GM10248 (cell line): ENCODE measurements at places on chromosomes 16 and 17.

DNA sequence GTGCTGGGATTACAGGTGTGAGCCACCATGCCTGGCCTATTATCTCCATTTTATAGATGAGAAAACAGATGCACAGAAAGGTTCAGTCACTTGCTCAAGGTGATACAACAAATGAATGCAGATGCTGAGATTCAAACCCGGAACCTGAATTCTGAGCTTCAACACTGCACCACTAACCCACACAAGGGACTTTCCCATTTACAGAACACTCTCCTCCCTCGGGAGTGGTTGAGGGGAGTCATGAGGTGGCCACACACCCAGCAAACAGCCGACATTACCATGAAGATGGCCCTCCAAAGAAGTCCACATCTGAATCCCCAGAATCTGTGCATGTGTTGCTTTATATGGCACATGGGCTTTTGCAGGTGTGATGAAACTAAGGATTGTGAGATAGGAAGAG is 9.1 kb downstream of the BCL7C start:
- peak; percentile 58 for DNase-seq

DNA sequence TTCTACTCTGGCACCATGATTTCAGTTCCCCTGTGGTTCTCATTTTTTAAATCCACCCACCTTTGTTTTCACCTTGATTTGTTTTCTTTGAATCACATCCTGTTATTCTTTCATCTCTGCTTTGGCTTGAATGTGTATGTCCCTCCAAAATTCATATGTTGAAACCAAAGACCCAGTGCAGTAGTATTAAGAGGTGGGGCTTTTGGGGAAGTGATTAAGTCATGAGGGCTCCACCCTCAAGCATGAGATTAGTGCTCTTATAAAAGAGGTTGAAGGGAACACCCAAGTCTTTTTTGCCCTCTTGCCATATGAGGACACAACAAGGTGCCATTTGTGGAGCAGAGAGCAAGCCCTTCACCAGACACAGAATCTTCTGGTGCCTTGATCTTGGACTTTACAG is 382.3 kb downstream of the SLC39A11 start:
- no peak for DNase-seq

GRCh38 chr16:65658349-65658748 is 536.5 kb upstream of the CDH11 start:
- DNase-seq, result no peak

DNA sequence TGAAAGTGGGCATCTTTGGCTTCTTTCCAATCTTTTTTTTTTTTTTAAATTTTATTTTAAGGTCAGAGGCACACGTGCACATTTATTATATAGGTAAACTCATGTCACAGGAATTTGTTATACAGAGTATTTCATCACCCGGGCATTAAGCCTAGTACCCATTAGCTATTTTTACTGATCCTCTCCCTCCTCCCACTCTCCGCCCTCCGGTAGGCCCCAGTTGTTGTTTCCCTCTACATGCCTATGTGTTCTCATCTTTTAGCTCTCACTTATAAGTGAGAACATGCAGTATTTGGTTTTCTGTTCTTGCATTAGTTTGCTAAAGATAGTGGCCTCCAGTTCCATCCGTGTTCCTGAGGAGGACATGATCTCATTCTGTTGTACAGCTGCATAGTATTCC is 108.5 kb downstream of the CYB561 start:
- DNase-seq, result no peak

DNA sequence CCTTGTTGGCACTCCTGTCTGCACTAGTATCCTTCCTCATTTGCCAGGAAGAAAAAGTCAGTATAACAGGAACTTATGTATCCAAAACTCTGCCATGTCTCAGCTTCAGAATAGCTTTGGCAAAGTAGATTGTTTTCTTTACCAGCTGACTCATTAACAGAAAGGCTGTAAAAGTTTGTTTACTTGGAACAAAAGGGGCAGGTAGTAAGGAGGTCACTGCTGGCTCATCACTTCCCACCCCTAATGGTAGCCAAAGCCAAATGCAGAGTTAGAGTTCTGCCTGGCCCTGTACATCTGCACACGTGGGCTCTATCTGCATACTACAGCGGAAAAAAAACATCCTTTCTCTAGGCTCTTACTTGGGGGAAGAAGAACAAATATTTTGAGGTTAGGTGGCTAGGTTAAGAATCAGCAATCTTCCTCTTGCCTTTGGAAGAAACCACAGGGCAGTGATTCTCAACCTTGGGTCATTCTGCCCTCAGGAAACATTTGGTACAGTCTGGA is 90.9 kb upstream of the BCAR1 start:
- DNase-seq, result no peak

- DNase-seq, result peak; percentile 63
Measured at GRCh38 chr17:10292057-10292937, 80.5 kb downstream of the MYH13 start.

GRCh38 chr16:17177959-17178905 is 292.5 kb downstream of the XYLT1 start:
- DNase-seq, result no peak

DNA sequence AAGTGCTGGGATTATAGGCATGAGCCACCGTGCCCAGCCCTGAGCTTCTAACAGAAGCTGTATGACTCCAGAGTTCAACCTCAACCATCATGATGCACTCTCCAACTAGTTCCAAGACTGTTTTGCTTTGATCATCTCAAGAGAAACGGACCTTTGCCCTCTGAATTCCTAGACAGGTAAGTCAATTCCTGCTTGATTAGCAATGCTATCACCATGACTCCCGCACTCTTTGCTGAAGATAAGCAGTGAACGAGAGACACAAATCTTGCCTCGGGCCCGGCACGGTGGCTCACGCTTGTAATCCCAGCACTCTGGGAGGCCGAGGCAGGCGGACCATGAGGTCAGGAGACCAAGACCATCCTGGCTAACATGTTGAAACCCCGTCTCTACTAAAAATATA is 22.2 kb downstream of the ANKFY1 start:
- DNase-seq, result no peak

DNA sequence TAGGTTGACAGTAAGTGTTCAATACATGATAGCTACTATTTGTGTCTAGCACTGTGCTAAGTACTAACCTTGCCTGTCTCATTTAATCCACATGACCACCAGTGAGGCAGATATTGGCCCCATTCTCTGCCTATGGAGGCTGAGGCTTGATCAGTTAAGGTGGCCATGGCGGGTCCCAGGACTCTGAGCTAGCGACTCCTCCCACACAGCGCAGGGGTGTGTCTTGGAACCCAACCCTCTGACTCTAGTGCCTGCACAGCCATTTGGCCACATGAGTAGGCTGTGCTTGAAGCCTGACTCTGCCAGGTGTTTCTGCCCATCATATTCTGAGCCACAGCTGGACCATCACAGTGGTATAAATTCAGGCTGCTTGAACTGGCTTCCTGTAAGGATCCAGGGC is 6.4 kb downstream of the NHERF1 start:
- DNase-seq, result no peak

GRCh38 chr16:88453611-88454522 is 787 bp downstream of the ZFPM1 start:
- DNase-seq, result no peak

DNA sequence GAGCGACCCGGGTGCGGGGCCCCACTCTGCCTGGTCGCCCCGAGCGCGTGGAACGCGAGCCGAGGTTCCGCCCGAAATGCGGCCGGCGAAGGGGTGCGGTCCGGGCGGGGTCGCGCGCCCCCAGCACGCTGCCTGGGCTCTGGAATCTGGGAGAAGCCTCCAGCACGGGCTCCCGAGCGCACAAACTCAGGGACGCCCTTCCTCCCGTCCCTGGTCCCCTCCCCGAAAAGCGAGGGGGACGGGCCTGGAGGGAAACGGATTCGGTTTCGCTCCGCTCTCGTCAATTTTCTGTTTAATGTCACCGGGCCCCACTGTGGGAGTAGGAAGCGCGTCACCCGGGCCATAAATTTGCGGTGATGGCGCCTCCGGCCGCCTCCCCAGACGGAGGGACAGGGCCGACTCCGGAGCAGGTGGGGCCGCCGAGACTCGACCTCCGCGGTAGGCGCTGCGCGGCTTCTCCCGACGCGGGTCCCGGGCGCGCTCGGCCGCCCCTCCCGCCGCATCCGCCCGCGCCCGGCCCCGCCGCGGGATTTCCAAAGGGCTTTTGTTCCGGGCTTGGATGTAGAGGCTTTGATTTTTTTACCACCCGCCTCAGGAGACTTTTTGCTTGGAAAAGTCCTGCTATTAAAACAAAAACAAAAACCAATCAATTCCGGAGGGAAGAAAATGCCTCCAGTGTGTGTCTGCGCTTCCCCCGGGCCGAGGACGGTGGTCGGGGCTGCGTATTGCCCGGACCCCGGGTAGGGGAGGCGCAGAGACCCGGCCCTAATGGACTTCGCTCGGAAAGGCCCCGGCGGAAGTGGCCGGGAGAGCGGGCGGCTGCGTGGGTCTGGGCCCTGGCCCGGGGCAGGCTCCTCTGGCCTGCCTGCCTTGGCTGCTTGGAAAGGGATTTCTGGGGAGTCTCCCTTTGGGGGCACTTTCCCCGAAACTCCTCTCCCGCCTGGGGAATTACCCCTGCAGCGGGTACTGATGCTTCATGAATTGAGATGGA is 7.9 kb upstream of the BAHCC1 start:
- DNase-seq, result peak; percentile 79

DNA sequence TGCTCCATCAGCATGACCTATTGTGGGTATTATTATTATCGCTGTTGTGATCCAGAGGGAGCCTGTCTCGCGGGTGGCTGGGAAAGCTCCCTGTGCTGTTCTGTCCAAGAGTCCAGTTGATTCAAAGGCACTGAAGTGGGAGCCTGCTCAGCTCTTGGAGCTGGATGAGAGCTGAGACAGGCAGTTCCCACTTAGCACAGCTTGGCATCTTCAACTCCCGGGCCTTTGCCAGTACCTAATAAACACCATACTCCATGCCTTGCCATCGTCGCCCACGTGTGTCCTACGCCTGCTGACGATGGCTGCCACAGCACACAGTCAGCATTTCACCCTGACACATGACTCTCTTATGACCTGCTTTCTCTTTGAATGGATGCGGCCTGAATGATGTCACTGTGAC is 32.6 kb downstream of the RTN4RL1 start:
- no peak for DNase-seq

DNA sequence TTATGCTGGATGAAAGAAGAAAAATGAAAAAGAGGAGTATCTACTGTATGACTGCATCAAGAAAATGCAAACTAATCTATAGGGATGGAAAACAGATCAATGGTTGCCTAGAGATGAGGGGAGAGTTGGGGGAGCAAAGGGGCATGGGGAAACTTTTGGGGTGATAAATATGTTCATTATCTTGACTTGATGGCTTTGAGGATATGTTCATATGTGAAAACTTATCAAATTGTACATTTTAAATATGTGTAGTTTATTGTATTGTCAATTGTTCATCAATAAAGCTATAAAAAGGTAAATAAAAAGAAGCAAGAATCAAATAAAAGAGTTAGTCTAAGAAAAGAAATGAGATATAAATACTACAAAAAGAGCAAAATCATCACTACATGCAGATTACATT is 19.7 kb upstream of the SRCIN1 start:
- no peak for DNase-seq

- DNase-seq, result peak; percentile 48
Measured at GRCh38 chr16:81544700-81545271, 100.2 kb downstream of the CMIP start.

DNA sequence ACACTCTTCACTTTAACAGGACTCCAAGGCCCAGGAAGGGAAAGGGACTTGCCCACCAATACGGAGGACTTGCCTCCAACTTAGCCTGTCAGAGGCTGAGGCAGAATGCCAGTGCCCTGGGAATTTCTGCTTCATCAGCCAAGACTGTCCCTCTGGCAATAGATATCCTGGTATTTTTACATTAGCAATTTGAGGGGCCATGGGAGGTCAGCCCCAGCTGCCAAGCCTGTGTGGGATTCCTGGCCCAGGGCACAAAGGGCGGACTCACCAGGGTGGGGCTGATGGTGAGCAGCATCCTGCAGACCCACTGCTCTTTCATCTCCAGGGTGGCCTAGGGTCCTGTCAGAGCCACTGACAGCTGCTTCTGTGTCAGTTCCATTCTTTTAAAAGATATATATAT is 78.3 kb upstream of the CIBAR2 start:
- DNase-seq, result no peak

- no peak for DNase-seq
Measured at GRCh38 chr17:77888242-77889134, 70.0 kb upstream of the TNRC6C start.

- DNase-seq, result no peak
Measured at GRCh38 chr17:57424777-57425188, 168.5 kb downstream of the MSI2 start.

DNA sequence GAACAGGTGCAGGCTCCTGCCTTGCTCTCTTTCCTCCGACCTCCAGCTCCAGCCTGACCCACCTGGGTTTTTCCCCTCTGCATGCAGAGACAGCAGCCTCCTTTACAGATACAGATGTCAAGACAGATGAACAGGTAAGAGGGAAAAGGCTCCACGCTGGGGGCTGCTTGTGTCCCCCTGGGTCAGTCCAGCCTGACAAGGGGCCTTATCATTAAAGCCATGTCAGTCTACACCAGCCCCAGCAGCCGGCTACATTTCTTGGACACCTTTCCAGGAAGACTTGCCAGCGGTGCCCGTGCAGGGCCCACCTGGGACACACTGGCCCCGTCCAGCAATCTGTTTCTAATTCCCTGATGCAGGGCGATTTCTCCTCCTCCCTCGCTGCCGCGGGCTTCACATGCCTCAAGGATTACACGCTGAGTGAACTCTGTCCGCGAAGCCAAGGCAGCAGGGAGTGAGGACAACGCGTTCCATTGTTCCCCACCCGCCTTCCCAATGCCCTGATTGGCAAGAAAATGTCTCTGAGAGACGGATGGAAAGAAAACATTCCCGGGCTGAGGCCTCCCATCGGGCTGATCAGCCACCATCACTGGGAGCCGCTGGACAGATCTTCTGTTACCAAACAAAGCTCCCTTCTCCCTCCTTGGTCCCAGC is 184.7 kb downstream of the C16orf95 start:
- DNase-seq, result no peak

GRCh38 chr17:17556671-17557070 is 34.8 kb downstream of the PEMT start:
- no peak for DNase-seq

- DNase-seq, result peak; percentile 83
Measured at GRCh38 chr16:27202923-27203506, 311 bp upstream of the KDM8 start.

GRCh38 chr16:56199164-56199563 is 7.9 kb downstream of the GNAO1 start:
- no peak for DNase-seq

DNA sequence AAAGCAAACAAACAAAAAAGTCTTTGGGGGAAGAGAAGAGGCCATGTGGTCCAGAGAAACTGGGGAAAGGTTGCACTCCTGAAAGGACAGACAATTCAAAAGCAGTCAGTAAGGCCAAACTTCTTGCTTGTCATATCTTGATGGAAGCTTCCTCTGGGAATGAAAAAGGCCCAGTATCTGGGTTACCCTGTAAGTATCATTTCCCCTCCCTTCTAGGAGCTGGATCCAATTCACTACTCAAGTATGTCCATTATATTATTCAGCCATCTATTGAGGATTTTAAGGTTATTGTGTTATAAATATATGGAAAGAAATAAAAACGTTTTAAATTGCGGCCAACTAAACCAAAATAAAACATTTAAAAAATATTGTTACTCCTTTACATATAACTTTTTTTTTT is 26.0 kb upstream of the MON1B start:
- DNase-seq, result no peak
